ENCODE measurements at places on chromosomes 3 and 15.

DNA sequence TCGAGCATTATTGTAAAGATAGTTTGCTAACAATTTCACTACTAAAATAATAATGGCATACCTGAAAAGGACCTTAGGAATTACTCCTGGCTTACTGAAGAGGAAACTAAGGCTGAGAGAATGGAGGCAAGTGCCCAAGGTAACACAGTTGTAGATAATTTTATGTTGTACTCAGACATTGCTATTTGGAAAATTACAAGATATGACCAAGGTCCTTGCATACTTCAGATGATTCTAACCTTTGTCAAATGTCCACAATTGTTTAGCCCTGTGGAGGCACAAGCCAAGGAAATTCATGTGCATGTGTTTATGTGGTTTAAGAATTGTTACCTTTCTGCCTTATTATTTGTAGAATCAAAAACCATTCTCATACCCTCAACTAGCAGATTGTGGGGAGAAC, 105.7 kb downstream of the TUSC7 start:
- no peak for DNase-seq

DNA sequence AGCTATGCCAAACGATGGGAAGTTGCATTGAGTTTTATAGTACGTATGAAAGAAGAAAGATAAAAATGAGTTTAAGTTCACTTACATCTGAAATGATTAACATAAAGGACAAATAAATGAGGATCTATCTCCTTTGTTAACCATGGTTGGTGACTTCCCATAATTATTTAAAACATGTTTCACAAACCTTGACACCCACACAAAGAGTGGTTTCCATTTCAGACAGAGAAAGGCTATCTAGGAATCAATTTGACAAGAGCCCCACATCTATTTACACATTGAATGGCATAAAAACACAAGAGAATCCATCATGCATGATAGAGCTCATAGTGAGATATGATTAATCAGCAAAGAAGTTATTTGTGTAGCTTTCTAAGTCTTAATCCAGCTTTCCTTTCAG, 14.2 kb upstream of the MTMR10 start:
- DNase-seq, result no peak

DNA sequence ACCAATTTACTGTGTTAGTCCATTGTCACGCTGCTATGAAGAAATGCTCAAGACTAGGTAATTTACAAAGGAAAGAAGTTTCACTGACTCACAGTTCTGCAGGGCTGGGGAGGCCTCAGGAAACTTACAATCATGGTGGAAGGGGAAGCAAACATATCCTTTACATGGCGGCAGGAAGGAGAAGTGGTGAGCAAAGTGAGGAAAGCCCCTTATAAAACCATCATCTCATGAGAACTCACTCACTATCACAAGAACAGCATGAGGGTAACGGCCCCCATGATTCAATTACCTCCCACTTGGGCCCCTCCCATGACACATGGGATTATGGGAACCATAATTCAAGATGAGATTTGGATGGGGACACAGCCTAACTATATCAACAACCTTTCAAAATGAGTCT, 20.2 kb downstream of the USF3 start:
- no peak for DNase-seq

GRCh38 chr3:196757876-196758739, 18.5 kb downstream of the PAK2 start:
- no peak for DNase-seq

GRCh38 chr15:90886291-90886614, 1.9 kb downstream of the FES start:
- DNase-seq, result no peak

- DNase-seq, result no peak
Measured at GRCh38 chr15:80159811-80160569, 7.2 kb downstream of the FAH start.

- no peak for DNase-seq
Measured at GRCh38 chr3:67940210-67940952, 286.0 kb upstream of the SUCLG2 start.

GRCh38 chr15:99931703-99932603, 198.7 kb upstream of the LYSMD4 start:
- DNase-seq, result no peak

DNA sequence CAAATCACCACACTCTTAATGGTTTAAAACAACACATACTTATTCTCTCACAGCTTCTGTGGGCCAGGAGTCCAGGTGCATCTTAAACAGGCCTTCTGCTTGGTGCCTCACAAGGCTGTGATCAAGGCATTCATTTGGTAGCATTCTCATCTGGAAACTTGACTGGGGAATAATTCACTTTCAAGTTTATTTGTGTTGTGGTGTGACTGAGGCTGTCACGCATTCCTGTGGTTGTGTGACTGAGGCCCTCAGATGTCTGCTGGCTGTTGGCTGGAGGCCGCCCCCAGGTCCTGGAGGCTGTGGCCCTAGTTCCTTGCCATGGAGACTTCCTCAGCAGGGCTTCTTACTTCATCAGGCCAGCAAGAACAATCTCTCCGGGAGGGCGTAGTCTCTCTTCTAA, 16.9 kb upstream of the FAM3D start:
- DNase-seq, result no peak

DNA sequence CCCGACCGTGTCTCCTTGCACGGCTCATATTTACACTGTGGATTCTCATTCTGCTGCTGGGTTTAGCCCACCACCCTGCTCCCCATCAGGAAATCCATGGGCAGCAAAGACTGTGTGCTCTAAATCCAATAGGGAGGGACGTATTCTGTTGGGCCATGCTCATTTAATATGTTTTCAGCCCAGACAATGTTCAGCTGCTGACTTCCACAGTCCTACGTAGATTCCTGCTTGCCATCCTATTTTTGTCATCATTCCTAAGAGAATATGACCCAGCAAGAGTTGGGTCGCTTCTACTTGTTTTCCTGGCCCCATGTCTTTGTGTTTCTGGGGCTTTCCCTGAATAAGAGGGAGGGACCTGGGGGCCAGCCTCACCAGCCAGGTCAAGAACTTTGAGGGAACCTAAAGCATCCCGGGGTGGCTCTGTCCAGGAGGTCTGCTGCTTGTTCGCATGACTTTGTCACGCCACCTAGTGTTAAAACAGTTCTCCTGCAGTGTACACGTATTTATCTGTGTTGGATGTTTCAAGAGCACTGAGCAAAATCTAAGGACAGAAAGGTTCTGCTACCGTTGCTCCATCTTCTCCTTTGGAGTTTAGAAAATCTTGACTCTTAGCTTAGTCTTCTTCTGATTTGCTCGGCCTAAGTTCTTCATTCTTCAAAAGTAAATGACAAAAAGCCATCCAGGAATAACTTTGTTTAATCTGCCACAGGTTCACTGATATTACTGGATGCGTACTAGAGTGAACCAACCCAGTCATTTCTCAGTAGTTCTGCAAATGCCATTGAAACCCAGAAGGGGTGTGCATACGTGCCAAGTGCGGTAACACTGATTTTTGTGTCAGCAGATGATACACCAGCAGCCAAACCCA, 79.8 kb upstream of the NR2E3 start:
- no peak for DNase-seq

GRCh38 chr3:194572143-194572789, 61.0 kb downstream of the TMEM44 start:
- DNase-seq, result no peak

GRCh38 chr3:136617198-136617597, 135.0 kb downstream of the STAG1 start:
- no peak for DNase-seq

GRCh38 chr3:11641316-11641682, 2.4 kb downstream of the VGLL4 start:
- no peak for DNase-seq

- no peak for DNase-seq
Measured at GRCh38 chr15:35427496-35427895, 118.5 kb downstream of the DPH6 start.

DNA sequence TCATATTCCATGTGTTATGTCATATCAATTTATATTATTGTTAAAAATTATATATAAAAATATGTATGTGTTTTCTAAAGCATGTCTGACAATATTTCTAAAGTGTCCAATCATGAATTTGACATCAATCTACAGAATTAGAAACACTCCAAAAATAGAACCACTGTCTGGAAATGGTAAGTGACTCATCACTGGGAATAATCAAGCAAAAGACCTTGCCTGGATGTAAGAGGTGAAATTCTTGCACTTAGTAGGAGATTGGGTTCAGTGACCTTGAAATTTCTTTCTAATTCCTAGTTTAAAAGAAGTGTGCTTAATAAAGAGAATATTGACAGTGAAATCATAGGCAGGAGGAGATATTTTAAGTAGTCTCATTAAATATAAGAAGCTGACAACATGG, 188.8 kb downstream of the ZNF385D start:
- no peak for DNase-seq

DNA sequence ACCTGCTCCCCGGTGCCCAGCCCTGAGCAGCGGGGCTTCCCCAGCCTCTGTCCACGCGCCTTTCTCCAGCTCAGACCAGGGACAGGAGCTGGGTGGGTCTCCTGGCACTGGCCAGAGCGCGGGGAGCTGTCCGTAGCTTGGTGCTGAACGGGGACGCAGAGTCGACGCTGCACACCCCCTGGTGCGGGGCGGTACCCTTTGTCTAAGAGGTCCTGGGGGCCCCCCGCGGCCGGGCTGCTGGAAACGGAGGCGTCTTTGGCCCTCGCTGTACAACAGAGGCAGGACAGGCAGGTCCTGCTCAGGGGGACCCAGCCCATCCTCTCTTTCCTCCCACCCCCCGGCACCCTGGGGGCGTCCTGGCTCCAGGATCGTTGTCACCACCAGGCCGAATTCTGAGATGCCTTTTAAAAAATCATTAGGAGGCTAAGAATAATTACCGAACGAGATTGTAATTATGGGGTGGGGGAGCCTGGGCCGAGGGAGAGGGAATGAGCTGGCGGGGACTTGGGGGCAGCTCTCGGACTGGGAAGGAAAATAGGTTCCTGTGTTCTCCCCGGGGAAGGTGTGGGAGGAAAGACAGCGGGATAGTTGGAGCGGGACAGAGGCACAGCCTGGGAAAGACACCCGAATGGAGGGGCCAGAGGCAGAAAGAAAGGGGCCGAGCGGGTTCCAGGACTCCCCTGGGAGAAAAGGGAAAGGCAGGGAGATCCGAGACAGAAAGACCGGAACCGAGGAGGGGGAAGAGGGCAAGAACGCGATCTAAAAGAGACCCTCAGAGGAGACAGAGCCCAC, 4.1 kb upstream of the SKOR1 start:
- no peak for DNase-seq

All from activated gamma-delta T cell treated with anti-CD3 and anti-CD28 coated beads, Interleukin-2, amount 50 U/mL, for 16 hours (primary cell).